WTC11 (cell line): ENCODE measurements at places on chromosomes 6 and 20.

- peak overlapping the region; percentile 29; the same call in 1 of the 2 replicates for H3K27ac ChIP-seq
- H3K4me3 ChIP-seq, result no peak overlapping the region
- H3K36me3 ChIP-seq, result peaks cover 69% of the 10 kb centered on the region
Measured at GRCh38 chr20:38939686-38940085, 13.5 kb downstream of the FAM83D start.

GRCh38 chr20:1371202-1371782, 21.6 kb downstream of the FKBP1A start:
- peaks cover 10% of the 10 kb centered on the region for H3K4me1 ChIP-seq
- H3K4me3 ChIP-seq, result no peak overlapping the region
- peaks cover 43% of the 10 kb centered on the region for H3K36me3 ChIP-seq
- no peak overlapping the region for H3K27ac ChIP-seq

GRCh38 chr6:158053377-158054313, 72.0 kb downstream of the SYNJ2 start:
- H3K27ac ChIP-seq, result no peak overlapping the region
- H3K36me3 ChIP-seq, result no peaks in the 10 kb centered on the region
- no peak for DNase-seq
- no peaks in the 10 kb centered on the region for H3K27me3 ChIP-seq
- peaks cover 5% of the 10 kb centered on the region; the same call in 1 of the 2 replicates for H3K4me1 ChIP-seq

DNA sequence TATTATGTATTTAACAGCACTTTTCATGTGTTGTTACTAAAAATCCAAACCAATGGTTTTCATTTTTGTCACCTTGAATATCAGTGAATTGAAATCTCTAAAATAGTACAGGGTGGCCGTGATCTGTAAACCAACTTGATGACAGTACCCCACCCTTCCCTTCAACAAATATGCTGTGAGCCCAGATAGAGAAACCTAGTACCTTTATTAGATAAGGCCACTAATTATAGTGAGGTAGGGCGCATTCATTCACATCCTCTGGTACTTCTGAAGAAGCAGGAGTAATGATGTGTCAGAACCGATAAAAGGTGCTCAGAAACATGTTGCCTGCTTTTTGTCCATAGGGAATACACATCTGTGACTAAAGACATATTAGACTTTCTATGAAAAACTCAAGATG, 409.5 kb downstream of the GJA1 start:
- no peak overlapping the region for H3K4me3 ChIP-seq
- no peak for DNase-seq
- no peak overlapping the region for H3K27ac ChIP-seq
- no peaks in the 10 kb centered on the region for H3K27me3 ChIP-seq
- peaks cover 23% of the 10 kb centered on the region for H3K4me1 ChIP-seq

GRCh38 chr20:59077705-59078104, 35.1 kb upstream of the PRELID3B start:
- H3K36me3 ChIP-seq, result no peaks in the 10 kb centered on the region
- peaks cover 3% of the 10 kb centered on the region; the same call in 1 of the 2 replicates for H3K4me1 ChIP-seq
- no peak overlapping the region for H3K27ac ChIP-seq
- H3K27me3 ChIP-seq, result peaks cover 13% of the 10 kb centered on the region
- DNase-seq, result no peak

DNA sequence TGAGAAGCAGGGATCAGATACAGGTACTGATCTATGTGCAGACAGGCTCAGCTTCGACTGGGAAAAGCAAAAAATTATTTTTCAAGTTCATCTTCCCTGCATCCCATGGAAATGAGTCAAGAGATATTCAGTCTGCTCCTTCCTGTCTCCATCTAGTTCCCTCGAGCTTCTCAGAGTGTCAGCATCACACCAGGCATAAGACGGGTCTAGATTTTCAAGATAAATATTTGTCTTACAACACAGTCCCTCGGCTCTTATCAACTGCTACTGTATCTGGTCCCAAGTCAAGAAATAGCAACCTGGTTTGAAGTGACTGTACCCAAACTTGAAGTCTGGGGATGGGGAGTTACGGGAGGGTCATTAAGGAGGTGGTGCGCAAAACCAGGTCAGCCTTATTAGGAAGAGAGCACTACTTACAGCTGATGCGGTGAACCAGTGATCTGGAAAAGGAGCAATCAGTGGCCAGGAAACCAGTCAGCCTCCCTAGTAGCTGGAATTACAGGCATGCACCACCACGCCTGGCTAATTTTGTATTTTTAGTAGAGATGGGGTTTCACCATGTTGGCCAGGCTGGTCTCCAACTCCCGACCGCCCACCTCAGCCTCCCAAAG, 29.7 kb downstream of the ZMYND8 start:
- peaks cover 24% of the 10 kb centered on the region for H3K36me3 ChIP-seq
- H3K27me3 ChIP-seq, result no peaks in the 10 kb centered on the region
- H3K4me3 ChIP-seq, result no peak overlapping the region
- DNase-seq, result no peak
- H3K27ac ChIP-seq, result peak overlapping the region; percentile 94
- peaks cover 83% of the 10 kb centered on the region for H3K4me1 ChIP-seq

DNA sequence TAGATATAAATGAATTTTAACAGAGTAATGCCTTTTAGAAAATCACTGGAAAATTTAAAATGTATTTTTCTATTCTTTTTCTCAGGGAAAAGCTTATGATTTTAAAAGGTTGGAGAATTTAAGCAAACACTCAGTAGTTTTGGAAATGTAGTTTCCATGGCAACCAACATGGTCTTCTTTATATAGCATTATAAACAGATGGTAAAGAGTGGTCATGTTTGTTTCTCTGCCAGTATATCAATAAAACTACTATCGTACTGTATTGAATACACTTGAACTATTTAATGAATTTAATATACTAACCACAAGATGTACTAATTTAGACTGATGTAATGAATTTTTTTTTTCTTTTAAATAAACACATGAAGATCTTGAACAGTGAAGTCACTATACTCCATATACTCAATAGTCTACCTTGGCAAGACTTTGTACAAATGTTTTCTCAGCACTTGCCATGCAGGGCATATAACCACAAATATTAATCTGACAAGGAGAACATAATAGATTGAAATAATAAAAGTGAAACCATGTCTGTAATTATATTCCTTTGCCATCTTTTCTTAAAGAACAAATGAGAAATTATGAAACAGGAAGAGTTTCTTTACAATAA, 105.5 kb downstream of the PDSS2 start:
- no peaks in the 10 kb centered on the region for H3K36me3 ChIP-seq
- H3K27ac ChIP-seq, result no peak overlapping the region
- no peak overlapping the region for H3K4me3 ChIP-seq

- no peaks in the 10 kb centered on the region for H3K27me3 ChIP-seq
- H3K4me1 ChIP-seq, result peaks cover 31% of the 10 kb centered on the region
- H3K27ac ChIP-seq, result no peak overlapping the region
- H3K36me3 ChIP-seq, result no peaks in the 10 kb centered on the region
- no peak overlapping the region for H3K4me3 ChIP-seq
Measured at GRCh38 chr6:139550361-139550760, 175.9 kb upstream of the CITED2 start.

DNA sequence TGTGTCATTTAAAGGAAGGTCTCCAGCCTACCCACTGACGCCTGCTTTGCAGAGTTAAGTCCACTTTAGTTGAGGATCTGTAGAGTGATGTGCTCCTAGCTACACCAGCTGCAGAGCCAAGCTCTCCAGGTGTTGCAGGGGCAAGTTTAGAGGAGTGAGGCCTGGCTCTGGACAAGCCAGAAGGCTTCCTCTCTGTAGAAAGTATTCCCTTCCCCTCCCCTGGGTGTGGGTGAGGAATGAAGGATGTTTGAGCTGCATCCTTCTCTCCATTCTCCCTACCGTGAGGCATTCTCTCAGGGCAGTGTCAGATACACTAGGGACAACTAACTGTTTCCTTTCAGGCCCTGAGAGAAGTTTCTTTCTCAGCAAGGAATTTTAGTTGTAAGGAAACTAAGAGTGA, 66.5 kb downstream of the ELOVL5 start:
- peaks cover 19% of the 10 kb centered on the region for H3K4me1 ChIP-seq
- no peak overlapping the region for H3K4me3 ChIP-seq
- DNase-seq, result no peak

GRCh38 chr6:130365166-130366106, at the start of gene TMEM200A:
TMEM200A (plus strand) TSS chr6:130366017; CDS start chr6:130440423, 74,406 bp downstream.
- H3K4me3 ChIP-seq, result peak within 1 kb of the TSS; percentile 88
- H3K36me3 ChIP-seq, result peaks cover 5% of the 10 kb centered on the region
- peaks cover 39% of the 10 kb centered on the region for H3K4me1 ChIP-seq
- peak within 1 kb of the TSS; percentile 31; the same call in 1 of the 2 replicates for H3K27ac ChIP-seq
- H3K27me3 ChIP-seq, result peaks cover 2% of the 10 kb centered on the region; the same call in 1 of the 2 replicates
- DNase-seq, result peak; percentile 90

DNA sequence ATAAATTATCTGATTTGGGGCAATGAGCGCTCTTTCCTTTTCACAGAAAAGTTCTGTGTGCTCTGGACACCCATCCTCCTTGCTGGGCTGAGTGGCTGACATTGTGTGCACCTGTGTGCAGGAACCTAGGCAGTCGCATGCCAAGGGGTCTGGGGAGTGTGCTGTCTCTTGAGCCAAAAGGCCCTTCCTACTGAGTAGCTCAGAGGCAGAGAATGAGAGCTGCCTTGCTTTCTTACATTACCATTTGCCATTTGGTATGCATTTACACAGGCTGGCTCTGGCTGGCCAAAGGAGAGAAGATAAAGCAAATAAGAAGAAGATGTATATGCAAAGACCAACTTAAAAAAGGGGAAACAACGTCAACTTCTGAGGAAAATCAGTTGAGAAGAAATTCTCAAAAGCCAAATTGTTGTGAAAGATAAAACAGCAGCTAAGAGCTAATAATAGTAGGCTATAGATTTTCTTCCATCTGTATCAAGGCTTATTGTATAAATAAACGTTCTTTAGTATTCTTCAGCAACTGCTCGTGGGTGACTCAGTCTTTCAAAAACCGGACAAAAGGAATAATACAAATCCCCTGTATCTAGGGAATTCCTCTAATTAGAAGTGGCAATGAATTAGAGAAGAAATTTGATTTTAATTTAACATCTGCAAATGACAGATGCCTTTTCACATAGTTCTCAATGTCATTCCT, 121.9 kb downstream of the INSM1 start:
- no peak overlapping the region for H3K4me3 ChIP-seq
- no peak for DNase-seq

GRCh38 chr20:59019217-59019616, at the start of gene TUBB1:
TUBB1 (plus strand) TSS chr20:59019429; CDS start chr20:59019523, 94 bp downstream.
- H3K4me3 ChIP-seq, result no peak within 1 kb of the TSS
- DNase-seq, result no peak
- H3K27ac ChIP-seq, result no peak within 1 kb of the TSS
- peaks cover 13% of the 10 kb centered on the region for H3K36me3 ChIP-seq
- peaks cover 3% of the 10 kb centered on the region; the same call in 1 of the 2 replicates for H3K4me1 ChIP-seq
- peaks cover 21% of the 10 kb centered on the region for H3K27me3 ChIP-seq
